Activated CD4-positive, alpha-beta T cell treated with anti-CD3 and anti-CD28 coated beads, Interleukin-2, amount 50 U/mL, for 24 hours (primary cell): ENCODE measurements at places on chromosomes 3 and 15.

DNA sequence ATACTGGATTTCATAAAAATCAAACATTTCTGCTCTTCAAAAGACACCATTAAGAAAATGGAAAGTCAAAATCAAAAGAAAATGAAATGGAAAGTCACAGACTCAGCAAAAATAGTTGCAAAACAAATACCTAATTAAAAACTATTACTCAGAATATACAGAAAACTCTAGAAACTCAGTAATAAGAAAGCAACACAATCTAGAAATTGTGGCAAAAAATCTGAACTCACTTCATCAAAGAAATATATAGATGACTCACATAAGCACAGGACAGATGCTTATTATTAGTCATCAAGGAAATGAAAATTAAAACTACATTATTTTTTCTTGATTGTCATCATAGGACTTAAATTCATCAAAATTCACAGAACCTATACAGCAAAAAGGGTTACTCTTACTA, 430.0 kb downstream of the SHQ1 start:
- DNase-seq, result no peak

DNA sequence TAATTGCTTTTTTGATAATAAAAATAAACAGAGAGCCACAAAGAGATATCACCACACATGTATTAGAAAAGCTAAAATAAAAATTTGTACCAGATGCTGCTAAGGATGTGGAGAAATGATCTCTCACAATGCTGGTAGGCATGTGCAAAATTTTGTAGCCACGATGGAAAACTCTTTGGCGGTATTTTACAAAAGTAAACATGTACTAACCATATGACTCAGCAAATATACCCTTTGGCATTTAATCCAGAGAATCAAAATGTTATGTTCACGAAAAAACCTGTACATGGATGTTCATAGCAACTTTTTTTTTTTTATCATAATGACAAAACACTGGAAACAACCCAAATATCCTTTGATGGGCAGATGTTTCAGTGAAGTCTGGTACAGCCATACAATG, 261.2 kb downstream of the LPP start:
- no peak for DNase-seq

- no peak for DNase-seq
Observed at GRCh38 chr3:71345429-71346040, 238.0 kb downstream of the FOXP1 start.

DNA sequence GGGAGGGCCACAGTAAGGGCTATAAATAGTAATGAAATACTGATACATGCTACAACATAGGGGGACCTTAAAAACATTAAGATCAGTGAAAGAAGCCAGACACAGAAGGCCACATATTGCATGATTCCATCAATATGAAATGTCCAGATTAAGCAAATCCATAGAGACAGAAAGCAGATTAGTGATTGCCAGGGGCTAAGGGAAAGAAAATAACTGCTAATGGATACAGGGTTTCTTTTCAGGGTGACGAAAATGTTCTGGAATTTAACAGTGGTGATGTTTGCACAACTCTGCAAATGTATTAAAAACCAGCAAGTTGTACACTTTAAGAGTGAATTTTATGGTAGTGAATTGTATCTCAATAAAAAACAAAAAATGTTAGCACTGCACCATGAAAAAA, 37.0 kb downstream of the PIK3R4 start:
- no peak for DNase-seq

GRCh38 chr3:175726228-175726627, 867.1 kb downstream of the NAALADL2 start:
- no peak for DNase-seq

DNA sequence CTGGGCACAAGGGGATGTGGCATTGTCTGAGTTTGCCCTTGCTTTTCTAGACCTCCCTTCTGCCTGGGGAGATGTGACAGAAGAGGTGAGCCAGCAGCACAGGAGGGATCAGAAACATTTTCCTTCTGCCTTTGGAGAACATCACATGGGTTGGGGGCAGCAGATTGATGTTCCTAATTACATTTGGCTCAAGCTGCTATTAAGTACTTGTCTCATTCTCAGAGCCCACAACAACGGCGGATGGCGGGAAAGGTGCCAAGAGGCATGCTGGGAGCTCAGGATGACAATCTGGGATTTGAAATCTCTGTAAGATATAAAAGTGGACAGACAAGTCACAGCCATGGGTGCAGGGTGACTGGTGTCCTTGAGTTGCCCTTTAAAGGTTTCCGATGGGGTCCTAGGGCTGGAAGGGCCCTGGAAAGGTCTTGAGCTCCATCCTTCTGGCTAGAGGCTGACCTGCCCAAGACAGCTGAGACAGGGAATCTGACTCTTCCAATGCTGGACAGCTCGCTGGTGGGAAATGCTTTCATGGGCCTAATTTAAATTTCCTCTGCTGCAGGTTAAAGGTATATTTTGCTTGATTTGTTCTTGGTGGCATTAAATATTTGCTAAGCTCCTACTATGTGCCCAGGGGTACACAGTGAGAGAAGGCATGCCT, 2.4 kb upstream of the CORO2B start:
- no peak for DNase-seq

- no peak for DNase-seq
Observed at GRCh38 chr3:141087076-141087777, 36.1 kb downstream of the SPSB4 start.

DNA sequence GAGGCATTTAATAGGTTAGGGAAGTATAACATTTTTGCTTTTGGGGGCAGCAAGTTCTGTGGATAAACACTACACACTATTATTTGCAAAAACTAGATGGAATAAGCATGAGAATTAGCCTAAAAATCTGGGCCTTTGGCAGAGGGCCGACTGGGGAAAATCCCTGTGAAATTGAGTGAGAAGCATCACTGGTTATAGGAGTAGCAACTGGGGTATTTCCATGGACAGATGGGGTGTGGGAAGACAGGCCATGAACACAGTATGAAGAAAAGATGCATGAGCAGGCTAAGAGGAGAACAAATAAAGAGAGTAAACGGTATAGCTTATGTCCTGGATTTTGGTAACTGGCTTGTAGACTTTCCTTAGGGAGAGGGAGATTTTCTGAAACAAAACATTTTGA, 32.9 kb upstream of the CSPG5 start:
- DNase-seq, result no peak

DNA sequence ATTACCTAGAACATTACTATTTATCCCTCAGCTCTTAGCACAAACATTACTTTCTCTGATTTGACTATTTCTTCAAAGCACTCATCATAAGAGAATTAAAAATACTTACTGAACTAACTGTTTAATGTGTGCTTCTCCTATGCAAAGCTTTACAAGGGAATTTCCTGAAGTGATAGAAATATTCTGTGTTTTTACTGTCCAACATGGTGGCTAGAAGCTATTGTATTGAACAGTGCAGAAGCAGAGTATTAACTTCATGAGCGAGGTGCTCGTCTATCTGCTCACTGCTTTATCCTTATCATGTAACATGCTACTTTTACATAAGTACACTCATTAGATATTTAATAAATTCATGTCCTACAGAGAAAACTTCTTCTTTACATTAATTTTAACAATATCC, 239.1 kb downstream of the ISL2 start:
- DNase-seq, result no peak

- DNase-seq, result no peak
Observed at GRCh38 chr3:129985113-129985512, 10.6 kb downstream of the TRH start.

DNA sequence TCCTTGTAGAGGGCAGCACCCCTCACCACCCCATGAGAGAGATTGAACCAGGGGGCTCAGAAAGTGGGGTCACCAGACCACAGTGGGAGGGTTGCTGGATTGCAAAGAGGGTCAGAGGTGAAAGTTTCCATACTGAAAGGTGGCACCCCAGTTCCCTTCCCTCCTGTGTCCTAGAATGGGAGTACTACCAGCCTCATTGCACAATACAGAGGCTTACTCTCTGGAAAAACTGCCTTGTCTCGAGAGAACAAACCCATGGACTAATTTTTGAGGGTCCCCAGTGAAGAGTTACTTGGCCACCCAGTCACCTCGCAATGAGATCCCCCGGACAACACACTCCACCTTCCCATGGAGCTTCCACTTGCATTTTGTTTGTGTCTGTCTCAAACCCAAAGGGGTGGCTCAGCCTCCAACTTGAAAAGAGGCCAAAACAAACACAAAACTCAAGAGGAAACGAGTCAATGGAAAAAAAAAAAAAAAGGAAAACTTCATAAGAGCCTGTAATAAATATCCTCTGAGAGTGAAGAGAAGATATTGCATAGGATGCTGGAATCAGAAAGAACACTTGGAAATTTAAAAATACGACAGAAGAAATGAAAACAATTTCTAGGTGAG, 18.6 kb downstream of the MESP2 start:
- DNase-seq, result no peak

DNA sequence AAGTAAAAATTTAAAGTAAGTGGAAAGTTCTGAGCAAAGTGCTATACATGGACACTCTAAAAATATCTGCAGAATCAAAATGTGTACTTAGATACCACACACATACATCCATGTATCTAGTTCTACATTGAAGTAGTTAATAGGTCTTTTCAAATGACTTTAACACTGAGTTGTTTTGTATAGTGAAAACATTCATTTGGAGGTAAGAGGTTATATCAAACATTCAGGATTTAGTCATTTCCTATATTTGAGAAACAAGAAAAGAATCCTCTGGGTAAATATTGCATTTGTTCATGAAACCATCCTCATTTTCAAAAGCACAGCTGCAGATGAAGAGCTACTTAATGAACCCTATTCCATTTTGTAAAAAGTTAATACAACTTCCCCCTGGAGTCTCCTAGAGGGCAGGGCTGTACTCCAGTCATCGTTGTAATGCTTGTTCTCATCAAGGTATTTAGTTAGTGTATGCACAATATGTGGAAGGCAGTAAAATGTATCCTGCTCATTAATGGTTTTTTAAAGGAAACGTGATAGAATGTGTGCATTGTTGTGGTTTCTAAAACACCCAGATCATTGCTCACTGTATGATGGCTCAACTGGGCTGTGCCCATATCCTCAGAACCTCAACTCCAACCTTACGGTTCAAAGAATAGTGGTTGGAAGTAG, 26.2 kb downstream of the ARPP21 start:
- DNase-seq, result no peak

DNA sequence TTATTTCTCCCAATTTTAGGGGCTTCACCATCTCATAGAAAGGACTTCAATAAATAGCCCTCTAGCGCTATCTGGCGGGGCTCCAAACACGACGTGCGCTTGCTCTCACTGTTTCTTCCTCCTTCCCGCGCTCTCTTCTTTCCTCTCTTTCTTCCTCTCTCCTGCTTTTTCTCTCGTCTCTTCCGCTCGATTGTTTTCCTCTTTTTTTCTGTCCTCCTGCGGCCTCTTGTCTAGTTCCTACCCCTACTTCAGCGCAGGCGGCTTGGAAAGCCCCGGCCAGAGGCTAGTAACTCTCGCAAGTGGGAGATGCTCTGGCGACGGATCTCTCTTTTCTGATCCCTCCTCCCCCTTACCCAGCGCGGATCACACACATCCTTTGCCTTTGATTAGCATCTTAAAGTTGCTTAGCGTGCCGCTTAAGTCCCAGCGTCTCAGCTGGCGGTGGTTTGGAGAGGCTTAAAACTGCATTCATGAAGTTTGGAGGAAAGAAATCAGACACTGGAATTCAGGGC, 6.2 kb upstream of the MEIS2 start:
- no peak for DNase-seq

GRCh38 chr15:44033894-44034293, 161.2 kb downstream of the FRMD5 start:
- no peak for DNase-seq

DNA sequence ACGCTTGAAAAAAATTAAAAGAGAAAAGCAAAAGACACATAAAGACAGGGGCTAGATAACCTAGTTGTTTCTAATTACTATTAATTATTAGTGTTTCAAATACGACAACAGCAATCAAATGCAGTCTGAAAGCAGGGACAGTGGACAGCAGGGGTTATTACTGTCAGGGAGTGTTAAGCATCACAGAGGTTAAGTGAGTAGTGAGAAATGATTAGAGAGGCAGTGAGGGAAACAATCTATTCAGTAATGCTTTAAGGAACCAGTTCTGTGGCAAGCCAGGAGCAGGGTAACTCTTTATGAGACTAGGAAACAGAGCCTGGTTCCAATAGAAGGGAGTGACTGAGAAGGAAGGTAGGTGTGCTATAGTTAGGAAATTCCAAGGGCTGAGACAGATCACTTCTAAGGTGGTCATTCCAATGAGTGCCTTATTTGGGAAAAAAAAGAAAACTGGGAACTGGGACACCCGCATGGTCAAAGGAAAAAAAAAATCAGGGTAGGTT, 15.0 kb downstream of the RYK start:
- no peak for DNase-seq

GRCh38 chr3:46276497-46277099, 34.3 kb downstream of the CCR3 start:
- DNase-seq, result peak; percentile 75

- no peak for DNase-seq
Observed at GRCh38 chr3:4517643-4518311, 24.6 kb downstream of the ITPR1 start.

GRCh38 chr3:13009946-13010315, 63.3 kb downstream of the IQSEC1 start:
- DNase-seq, result no peak

GRCh38 chr3:72345237-72345878, 502.9 kb downstream of the SHQ1 start:
- no peak for DNase-seq

- no peak for DNase-seq
Observed at GRCh38 chr3:58170376-58170775, 40.4 kb downstream of the DNASE1L3 start.

DNA sequence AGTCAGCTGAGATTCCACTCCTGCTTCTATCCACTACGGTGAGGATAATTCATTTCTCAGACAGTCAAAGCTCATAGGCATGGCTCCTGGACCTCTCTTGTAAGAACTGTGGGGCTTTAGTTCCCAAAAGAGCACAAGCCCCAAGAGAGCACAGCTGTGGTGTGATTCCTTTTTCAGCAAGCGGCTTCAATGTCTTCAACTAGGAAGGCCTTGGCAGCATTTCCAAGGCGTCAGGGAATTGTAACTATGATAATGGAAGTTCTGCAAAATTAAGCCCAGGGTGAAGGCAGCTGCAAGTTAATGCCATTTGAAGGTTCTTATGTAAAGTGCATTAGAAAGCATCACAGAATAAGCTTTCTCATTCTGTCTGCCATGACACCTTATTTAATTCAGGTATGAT, 657.1 kb downstream of the GRM7 start:
- no peak for DNase-seq

GRCh38 chr15:67833710-67834511, 5.9 kb downstream of the RNU6-1 start:
- no peak for DNase-seq

GRCh38 chr15:53458736-53459135, 300.7 kb downstream of the WDR72 start:
- no peak for DNase-seq

DNA sequence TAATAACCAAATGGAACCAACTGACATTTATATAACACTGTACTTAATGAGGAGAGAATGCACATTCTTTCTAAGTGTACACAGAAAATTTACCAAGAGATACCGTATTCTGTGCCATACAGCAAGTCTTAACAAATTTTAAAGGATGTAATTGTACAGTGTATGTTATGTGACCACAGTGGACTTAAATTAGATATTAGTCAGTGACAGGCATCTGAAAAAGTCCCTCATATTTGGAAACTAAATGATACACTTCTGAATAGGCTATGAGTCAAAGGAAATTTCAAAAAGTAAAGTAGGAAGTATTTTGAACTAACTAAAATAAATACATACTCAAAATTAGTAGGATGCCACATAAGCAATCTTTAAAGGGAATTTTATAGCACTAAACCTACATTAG, 59.6 kb upstream of the P3H2 start:
- DNase-seq, result no peak
